ENCODE measurements at places on chromosomes 1 and 21.

DNA sequence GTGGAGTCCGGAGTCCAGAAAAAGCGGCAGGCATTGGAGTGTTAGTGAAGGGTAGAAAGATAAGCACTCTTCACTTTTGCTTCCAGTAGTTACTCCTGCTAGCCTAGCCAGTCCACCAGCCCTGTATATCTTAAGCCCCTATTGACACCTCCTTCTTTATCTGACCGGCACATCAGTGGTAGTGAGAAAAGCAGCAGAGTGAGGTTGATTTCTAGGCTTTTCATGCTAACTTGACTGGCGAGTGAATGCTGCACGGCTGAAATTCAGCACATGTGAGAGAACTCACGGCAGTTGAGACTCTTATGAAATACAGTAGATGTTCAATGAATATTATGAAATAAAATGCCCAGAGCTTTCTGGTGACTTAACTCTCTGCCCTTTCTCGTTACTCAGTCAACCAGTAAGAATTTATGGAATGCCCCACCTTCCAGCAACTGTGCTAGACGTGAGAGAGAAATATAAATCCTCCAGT, 128.2 kb downstream of the CACHD1 start:
- DNase-seq: no peak

GRCh38 chr21:46021978-46022544, 40.5 kb downstream of the COL6A1 start:
- DNase-seq: no peak

- no peak for DNase-seq
Measured at GRCh38 chr1:26027716-26028489, 6.3 kb downstream of the EXTL1 start.

DNA sequence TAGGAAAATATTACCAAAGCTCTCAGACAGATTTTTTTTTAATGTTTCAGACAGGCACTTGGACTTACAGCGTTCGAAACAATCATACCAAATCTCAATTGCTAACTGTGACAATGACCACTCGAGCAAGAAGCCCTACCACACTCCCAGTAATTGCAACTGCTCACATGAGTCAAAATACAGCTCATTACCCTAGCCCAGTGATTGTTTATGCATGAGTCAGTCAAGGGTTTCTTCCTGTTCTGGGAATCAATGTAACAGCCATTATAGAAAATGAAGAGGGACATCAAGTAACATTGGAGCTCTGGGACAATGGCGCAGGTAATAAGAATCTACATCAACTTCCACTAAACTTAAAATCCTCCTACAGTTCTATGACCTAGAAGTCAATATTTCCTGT, 56.1 kb upstream of the SH3GLB1 start:
- no peak for DNase-seq

DNA sequence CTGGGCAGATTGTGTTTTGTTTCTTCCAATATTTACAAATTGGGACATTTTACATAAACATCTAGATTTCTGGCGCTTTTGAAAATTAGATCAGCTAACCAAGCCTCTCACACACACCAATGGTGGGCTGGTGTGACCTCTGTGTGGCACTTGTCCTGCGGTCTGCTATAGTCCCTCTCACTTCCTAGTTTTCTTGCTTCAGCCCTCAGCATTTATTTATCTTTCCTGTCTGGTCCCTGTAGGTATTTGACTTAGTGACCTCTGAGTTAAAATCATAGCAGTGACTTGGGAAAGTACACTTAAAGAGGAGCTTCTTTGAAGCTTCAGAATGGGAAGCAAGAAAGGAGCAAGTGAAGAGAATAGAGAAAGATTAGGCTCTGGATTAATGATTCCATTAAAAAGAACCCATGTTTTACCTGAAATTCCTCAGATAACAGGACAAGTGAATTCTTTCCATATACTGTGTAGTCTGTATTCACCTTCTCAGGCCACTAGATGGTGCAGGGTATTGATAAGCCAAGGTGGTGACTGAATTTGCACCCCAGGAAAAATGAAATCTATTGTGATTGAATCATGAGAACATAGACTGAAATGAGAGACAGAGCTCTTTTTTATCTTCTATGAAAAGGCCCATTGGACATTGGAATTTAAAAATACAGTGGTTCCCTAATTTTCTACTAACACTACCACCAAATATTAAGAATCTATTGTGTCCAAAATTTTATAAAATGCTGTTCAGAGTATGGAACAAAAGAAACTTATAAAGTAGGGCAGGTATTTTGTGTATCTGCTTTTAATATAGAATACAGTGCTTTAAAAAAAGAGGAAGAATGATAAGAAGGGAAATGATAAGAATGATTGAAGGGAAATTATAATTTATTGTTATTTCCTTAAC, 7.1 kb upstream of the DIPK1A start:
- DNase-seq: no peak

- no peak for DNase-seq
Measured at GRCh38 chr1:10791105-10791951, 5.1 kb downstream of the CASZ1 start.

GRCh38 chr1:118317842-118318614, 133.0 kb upstream of the SPAG17 start:
- DNase-seq: no peak

- no peak for DNase-seq
Measured at GRCh38 chr1:87972811-87973210, 644.1 kb downstream of the LMO4 start.

DNA sequence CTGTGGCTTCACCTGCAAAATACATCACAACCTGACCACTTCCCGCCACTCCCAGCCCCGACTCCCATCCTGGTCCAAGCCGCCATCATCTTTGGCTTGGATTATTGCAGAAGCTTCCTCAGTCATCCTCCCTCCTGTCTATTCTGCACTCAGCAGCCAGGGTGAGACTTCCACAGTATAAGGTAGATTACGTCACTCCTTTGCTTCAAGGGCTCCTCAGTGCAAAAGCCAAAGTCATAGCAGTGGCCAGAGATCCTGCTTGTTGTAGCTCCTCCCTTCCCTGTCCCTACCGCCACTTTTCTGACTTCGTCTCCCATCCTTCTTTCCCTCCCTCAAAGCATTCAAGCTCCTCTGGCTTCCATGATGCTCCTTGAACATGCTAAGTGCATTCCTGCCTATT, 152.8 kb downstream of the GRIK3 start:
- DNase-seq: no peak

GRCh38 chr1:160618763-160619274, 28.0 kb downstream of the SLAMF1 start:
- DNase-seq: no peak

DNA sequence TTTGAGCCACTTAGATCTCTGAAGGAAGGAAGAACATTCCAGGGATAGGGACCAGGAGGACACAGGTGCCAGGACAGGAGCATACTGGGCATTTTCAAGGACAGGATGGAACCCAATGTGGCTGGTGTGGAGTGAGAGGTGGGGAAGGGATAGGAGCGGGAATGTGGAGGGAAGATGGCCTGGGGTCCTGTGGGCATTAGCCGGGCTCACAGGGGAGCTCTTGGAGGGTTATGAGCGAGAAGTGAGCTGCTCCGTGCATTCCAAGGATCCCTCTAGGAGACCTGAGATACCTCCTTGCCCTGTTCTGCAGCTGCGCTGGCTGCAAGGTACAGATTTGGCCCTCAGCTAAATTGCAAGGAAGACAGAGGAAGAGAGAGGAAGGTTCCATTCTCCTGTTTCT, 87.5 kb downstream of the IER5 start:
- no peak for DNase-seq

- no peak for DNase-seq
Measured at GRCh38 chr1:71603044-71603776, 522.4 kb upstream of the ZRANB2 start.

- no peak for DNase-seq
Measured at GRCh38 chr21:9772348-9772672, 749.1 kb upstream of the TPTE start.

DNA sequence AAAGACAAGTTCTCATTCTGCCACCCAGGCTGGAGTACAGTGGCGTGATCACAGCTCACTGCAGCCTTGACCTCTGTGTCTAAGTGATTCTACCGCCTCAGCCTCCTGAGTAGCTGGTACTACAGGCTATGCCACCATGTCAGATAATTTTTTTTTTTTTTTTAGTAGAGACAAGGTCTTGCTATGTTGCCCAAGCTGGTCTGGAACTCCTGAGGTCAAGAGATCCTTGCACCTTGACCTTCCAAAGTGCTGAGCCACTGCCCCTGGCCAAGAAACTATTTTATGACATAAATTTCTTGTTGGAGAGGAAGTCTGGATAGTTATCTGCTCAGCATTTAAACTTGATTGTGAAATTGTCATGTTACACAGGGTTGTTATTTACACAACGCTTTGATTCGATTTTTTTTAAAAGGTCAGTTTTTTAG, 2.1 kb downstream of the SCCPDH start:
- no peak for DNase-seq

DNA sequence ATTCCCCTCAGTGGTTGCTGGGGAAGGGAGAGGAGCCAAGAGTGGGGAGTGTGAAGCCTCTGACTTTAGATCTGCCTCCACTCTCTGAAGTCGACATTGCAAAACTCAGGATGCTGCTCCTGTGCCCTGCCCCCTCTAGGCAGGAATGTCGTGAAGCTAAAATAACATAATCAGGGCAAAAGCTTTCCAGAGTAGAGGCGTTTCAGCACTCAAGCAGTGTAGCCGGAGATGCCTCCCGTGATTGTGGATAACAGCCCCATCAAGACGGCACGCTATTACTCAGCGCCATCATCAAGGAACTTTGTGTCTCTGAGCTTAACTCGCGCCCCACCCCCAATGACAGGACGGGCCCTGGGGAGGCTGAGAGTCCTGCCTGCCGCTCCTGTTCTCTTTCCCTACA, 60.0 kb downstream of the FBXO2 start:
- no peak for DNase-seq

DNA sequence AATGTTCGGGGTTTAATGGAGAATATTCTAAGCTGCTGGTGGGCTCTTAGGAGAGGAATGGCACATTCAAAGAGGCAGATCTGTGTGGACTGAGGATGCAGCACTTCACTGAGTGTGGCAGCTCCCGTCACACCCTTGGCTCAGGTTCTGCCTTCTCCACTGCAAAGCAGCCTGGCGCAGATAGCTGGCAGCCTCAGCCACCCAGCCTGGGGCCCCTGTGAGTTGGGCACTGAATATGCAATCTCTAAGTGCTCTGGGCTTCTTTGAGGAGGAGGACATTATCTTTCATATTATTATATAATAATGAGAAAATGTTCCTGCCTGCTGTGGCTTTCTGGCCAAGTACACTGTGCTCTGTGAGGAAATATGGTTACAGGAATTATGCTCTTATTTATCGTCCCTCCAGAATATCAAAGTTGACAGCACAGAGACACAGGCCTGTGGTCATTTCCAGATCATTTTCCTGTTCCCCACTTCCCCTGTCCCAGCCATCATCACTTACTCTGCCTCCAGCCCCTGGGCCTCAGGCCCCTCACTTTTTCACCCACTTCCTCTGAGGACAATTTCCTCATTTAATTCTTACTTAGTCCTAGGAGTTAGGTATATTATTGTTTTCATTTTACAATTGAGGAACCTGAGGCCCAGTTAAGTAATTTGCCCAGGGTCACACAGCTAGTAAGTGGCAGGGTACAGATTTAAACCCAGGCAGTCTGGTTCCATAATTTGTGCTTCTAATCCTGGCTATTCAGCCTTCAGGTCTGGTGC, 53.6 kb downstream of the MAB21L3 start:
- no peak for DNase-seq

DNA sequence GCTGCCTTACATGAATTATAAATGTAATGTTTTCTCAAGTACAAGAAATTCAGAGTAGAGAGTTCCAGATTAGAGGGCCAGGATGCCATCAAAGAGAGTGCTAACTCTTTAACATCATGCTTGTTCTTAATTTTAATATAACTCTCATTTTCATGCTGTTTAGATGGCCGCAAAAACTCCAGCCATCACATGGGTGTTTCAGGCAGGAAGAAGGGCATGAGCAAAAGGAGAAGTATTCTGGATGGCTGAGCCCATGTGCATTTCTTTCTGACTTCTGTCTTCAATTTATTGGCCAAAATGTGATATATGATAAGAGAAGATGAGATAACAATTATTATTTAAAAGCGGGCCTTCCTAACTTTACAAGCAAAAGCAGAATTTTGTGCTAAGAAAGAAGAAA, 1328.6 kb downstream of the MRPL39 start:
- no peak for DNase-seq

Data from upper lobe of right lung (tissue), 1 donor.